Bronchus fibroblast of lung (primary cell): ENCODE measurements at places on chromosomes 16 and 17. TPM values are rescaled to one million over a fixed set of nuclear protein-coding genes. Genes with fewer than 3 reads are reported as not detected.

CCL14 gene
- not detected in 2 replicates for total RNA-seq

ITGAD gene
- total RNA-seq = not detected in 2 replicates

IL17C gene
- not detected in 2 replicates for total RNA-seq

SPATA20 gene
- total RNA-seq = 47.7 and 57.3 TPM in 2 replicates

AXIN2 gene
- total RNA-seq = 1.0 and 1.2 TPM in 2 replicates

TBC1D28 gene
- not detected in 2 replicates for total RNA-seq

CD300LG gene
- total RNA-seq = not detected in 2 replicates

RUNDC3A gene
- total RNA-seq = not detected in 2 replicates

ABCC12 gene
- total RNA-seq = 0.17 TPM in 1 of 2 replicates, not detected in the other

CPPED1 gene
- 3.4 TPM in 2 replicates for total RNA-seq

MOSMO gene
- 16.8 and 16.9 TPM in 2 replicates for total RNA-seq

CCNF gene
- 39.3 and 42.1 TPM in 2 replicates for total RNA-seq

EPN3 gene
- 0.15 TPM in 1 of 2 replicates, not detected in the other for total RNA-seq

MT1G gene
- total RNA-seq = 1.6 TPM in 1 of 2 replicates, not detected in the other

ETV4 gene
- 21.4 and 22.0 TPM in 2 replicates for total RNA-seq

CFAP119 gene
- 2.7 and 6.2 TPM in 2 replicates for total RNA-seq

TBC1D3G gene
- total RNA-seq = not detected in 2 replicates

HBZ gene
- not detected in 2 replicates for total RNA-seq
